ENCODE measurements at places on chromosomes 6 and 20. TPM values are rescaled to one million over a fixed set of nuclear protein-coding genes. Genes with fewer than 3 reads are reported as not detected.

The RIPPLY2 gene
- not detected for total RNA-seq

The FOXC1 gene
- 8.7 TPM for total RNA-seq

The EEF1A2 gene
- 1.7 TPM for total RNA-seq

The FOXF2 gene
- 103 TPM for total RNA-seq

The MDFI gene
- 0.83 TPM for total RNA-seq

The PPP1R11 gene
- total RNA-seq = 56.7 TPM

The HTR1B gene
- total RNA-seq = 2.3 TPM

The NQO2 gene
- total RNA-seq = 24.6 TPM

The CALHM4 gene
- total RNA-seq = not detected

The GPX6 gene
- total RNA-seq = not detected

The WFDC10B gene
- total RNA-seq = not detected

The POPDC3 gene
- total RNA-seq = not detected

The TMEM14C gene
- total RNA-seq = 147 TPM

The ESR1 gene
- 1.7 TPM for total RNA-seq

The SNX3 gene
- total RNA-seq = 176 TPM

The CRIP3 gene
- not detected for total RNA-seq

The CST2 gene
- total RNA-seq = 0.45 TPM

The HLA-DRB5 gene
- 0.83 TPM for total RNA-seq

The PRDM13 gene
- not detected for total RNA-seq

The KIAA1755 gene
- total RNA-seq = 7.3 TPM

The PGC gene
- 1.1 TPM for total RNA-seq

The MCHR2 gene
- total RNA-seq = not detected

All from esophagus muscularis mucosa (tissue), 4 donors.